Thoracic aorta (tissue), 2 donors: ENCODE measurements at places on chromosomes 7 and 10.

DNA sequence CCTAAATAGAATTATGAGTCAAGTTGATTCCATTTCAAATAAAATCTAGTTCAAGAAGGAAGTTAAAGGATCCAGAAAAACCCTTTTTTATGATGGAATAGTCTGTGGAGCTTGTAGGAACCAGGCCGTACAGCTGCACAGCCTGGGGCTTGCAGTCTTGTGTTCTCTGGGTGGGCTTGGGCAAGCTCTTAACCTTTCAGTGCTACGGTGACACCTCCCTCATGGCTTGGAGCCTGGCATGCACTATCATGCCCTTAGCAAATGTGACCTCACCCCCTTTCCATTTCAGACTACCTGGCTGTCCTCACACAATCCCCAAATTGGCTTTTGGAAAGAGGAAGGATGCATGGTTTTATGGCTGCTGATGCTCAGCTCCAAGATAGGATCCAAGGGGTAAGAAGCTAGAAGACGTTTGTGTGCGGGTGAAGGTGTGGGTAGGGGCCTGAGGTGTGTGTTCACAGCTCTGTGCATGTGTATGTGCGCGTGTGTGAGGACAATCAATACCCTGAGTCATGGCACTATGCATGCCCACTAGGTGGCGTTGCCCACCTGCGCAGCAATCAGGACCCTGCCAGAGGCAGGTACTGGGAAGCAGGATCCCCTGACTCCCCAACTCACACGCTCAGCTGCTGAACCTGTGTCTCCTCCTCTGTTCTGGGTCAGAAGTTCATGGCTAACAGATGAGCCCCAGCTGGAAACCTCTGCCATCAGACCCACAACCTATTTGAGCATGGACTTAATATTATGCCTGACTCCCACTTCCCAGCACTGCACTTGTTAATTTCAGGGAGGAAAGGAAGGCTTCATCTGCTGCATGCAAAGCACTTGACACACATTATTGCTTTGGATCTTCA lies 113.4 kb downstream of the PTPN20 start:
- DNase-seq = no peak

- no peak for DNase-seq
These were observed 538.7 kb upstream of the MGMT start for GRCh38 chr10:128928231-128928836.

- no peak for DNase-seq
These were observed 37.6 kb downstream of the WBP1L start for GRCh38 chr10:102781090-102781920.

DNA sequence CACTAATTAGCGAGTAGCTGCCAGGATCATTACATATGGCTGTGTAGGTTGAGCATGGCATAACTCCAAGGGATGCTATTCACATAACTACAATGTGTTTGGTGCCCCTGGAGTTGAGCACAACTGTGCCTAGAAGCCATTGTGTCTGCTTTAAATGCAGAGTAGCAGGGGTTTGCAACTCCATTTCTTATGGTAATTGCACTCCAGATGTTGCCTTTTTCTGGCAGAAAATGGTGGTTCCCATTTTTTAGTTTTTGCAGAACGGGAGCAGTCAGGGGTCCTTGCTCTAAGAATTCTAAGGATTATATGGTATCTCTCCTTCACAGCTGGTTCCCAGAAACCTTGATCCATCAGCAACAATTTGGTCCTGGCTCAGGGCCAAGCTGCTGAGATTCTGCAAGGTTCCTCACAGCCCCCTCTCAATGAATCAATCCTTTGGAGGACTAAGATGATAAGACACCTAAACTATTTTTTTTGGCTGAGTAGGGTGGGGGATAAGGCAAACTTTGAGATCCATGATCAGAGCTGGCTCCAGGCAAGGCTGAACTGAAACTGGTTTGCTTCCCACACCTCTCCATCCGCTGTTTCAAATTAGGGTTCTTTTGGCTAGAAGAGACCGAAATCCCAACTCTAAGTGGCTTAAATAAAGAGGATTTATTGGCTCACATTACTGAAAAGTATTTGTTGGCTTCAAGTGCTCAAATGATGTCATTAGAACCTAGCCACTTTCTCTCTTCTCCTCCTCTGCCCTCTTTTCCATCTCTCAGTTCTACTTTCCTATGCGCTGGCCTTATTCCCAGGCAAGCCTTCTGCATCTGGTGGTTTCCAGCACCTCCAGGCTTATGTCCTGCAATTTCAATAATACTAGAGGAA lies 97.5 kb upstream of the CCDC6 start:
- no peak for DNase-seq

- no peak for DNase-seq
These were observed 45.7 kb downstream of the BTAF1 start for GRCh38 chr10:91969297-91969696.

- no peak for DNase-seq
These were observed 53.4 kb downstream of the HSPA12A start for GRCh38 chr10:116688741-116689495.

DNA sequence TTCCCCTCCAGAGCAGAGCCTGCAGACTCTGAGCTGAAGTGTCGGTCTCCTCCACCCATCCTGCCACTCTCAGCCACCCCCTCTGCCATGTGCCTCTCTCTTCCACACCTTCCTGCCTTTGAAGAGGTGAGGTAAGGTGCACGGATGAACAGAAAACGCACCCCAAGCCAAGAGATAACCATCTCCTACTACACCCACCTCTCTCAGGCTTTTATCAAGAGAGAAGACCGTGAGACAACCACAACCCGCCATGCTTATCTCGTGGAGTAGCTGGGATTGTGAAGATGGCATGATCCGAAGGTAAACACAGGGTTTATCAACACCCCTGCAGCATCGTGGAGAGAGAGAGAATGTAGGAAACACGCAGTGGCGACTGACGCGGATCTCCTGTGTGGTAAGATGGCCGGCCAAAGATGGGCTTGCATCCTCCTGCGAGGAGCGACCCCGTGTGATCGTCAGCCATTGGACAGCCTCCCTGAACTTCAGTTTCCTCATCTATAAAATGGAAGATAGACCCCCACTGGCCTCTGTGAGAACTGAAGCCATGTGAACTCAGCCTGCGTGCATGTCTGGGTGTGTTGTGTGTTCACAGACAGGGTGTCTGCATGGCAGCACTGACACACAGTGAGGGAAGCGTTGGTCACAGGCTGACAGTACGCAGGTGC lies 219.0 kb downstream of the DIP2C start:
- no peak for DNase-seq

- no peak for DNase-seq
These were observed 627.9 kb upstream of the FOXK1 start for GRCh38 chr7:4054158-4054557.

- peak; percentile 39 for DNase-seq
These were observed 64.3 kb downstream of the PDGFA start for GRCh38 chr7:455110-455928.

DNA sequence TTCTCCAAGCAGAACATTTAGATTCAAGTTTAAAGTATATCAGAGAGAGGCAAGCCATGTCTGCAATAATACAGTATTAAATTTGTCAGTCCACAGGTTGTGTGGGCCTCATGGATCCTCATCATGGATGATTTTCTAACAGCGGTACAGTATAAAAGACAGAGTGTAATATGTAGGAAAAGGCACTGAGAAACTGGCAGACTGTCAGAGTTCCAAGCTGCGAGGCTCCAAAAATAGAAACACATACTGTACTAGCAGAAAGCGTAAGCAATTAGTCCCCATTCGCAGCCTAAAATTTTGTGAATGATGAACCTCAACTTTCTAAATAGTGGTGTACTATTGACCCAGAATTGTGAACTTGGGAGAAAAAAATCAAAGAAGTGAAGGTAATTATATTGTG lies 933.3 kb downstream of the XPNPEP1 start:
- DNase-seq = no peak

GRCh38 chr10:118516716-118517115 lies 78.7 kb downstream of the PRLHR start:
- DNase-seq = no peak
